MG63 (cell line): ENCODE measurements at places on chromosomes 16 and 17.
A peak's percentile ranks its signal among the peaks of the same experiment; 100 is the strongest.

DNA sequence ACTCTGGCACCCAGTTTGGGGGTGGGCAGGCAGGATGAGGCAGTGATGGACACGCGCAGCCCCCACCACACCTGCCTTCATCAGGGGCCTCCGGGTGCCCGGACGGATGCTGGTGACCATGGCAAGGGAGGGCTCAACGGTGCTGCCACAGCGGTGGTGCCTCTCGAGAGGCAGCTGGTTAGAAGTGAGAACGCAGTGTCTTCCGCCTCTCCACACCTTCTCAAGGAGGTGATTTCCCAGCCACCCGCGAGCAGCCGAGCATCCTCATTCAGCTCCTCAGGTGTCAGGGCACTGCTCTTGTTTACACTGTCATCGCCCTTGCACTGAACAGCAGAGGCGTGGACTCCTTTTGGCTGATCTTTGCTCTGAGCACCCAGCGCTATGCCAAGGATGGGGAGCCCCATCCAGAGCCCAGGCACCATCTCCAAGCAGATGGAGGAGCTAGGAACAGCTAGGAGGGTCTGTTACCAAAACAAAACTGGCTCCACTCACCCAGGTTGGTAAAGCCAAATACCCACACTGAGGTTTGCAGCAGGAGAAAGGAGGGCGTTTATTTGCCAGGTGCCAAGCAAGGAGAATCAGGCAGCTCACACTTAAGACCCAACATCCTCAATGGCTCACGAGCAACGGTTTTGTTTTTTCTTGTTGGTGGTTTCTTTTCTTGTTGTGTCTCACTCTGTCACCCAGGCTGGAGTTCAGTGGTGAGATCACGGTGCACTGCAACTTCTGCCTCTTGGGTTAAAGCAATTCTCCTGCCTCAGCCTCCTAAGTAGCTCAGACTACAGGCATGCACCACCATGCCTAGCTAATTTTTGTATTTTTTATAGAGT lies 174.3 kb upstream of the TNRC6C start:
- no peak for DNase-seq

- DNase-seq, result no peak
These were observed 496.9 kb upstream of the ZFHX3 start for GRCh38 chr16:73544826-73545225.

DNA sequence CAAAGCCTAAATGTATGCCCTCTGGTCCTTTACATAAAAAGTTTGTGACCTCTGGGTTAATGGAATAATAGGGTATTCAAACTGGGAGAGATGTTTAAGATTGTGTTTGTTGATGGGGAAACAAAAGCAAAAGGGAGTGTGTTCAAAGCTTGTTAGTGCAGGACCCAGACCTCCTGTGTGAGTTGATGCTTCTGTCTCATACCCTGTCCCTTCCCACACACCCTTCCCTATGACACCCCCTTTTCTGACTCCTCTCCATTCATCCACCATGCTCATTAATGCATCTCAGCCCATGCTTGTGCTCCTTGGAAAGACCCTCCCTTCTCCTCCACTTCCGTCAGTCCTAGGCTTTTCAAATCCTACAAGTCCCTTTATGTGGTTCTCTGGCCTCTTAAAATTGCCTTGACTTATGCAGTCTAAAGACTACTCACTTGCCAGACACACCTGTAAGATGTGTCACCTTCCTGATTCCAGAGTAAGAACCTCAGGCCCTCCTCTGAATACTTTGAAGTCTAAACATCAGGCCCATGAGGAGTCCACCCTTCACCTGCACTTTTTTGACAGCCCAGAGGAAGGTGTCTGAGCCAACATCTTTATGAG lies 128.0 kb upstream of the CACNG5 start:
- DNase-seq, result no peak

- DNase-seq, result no peak
These were observed 22.4 kb downstream of the NLRP1 start for GRCh38 chr17:5561736-5562571.

DNA sequence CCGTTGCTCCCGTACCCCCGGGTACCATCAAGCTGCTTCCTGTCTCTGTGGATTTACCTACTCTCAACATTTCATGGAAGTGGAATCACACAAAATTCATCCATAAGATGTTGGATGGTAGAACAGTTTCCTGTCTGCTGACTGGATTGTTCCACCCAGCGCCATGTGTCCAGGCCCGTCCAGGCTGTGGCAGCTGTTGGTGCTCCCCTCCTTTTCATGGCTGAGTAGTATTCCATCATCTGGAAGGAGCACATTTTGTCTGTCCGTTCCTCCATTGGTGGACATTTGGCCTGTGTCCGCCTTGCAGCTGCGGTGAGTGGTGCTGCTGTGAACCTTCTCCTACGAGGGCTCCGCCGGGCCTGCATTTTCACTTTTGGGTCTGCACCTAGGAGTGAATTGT lies 18.4 kb downstream of the TSC2 start:
- no peak for DNase-seq

- no peak for DNase-seq
These were observed 10.7 kb downstream of the DCTN5 start for GRCh38 chr16:23651943-23652468.

DNA sequence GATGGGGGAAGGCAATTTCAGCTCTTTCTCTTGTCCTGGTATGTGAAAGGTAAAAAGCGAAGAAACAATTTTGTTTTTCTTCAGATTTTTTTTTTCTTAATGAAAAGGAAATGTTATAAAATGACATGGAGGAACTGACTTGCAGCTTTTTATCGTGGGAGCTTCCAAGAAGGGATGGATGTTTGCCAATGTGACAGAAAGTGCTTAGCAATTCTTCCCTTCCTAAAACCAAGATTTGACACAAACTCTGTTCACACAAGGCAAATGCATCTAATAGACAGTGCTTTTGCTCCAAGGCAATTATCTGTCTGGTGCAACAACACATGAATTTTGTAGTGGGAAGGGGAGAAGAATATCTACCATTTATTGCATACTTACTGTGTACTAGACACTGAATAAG lies 988.5 kb downstream of the CDH11 start:
- DNase-seq, result no peak

GRCh38 chr16:17515421-17516210 lies 44.9 kb upstream of the XYLT1 start:
- DNase-seq, result peak; percentile 88

DNA sequence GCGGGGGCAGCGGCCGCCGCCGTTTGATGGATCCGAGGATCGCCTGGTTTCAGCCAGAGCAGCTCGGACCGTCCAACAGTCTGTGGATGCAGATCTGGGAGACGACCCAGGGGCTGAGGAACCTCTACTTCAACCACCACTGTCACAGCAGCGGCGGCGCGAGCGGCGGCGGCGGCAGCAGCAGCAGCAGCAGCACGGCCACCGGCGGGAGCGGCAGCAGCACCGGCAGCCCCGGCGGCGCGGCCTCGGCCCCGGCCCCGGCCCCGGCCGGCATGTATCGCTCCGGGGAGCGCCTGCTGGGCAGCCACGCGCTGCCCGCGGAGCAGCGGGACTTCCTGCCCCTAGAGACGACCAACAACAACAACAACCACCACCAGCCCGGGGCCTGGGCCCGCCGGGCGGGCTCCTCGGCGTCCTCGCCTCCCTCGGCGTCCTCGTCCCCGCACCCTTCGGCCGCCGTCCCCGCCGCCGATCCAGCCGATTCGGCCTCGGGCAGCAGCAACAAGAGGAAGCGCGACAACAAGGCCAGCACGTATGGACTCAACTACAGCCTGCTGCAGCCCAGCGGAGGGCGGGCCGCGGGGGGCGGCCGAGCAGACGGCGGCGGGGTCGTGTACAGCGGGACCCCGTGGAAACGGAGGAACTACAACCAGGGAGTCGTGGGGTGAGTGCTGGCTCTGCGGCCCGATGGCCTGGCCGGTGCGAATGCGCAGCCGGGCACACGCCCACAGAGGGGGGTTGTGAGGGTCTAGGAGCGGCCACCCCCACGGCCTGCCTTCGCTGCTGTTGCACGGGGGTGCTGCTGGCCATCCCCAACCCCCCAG lies 702 bp downstream of the TENT4B start:
- peak; percentile 20 for DNase-seq

DNA sequence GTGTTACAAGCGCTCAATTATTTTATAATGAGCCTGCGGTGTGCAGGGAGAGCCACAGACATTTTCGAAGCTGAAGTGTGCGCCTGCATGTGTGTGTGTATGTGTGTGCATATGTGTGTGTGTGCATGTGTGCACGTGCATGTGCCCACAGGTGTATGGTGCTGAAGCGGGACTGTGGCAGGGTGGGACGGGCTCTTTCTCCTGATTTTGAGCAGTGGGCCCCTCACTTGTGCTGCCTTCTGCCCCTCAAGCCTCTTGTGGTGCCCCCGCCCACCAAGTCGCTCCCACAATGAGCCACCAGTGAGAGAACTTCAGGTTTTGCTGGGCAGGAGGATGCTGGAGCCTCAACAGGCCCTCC lies 16.7 kb upstream of the KCNJ12 start:
- no peak for DNase-seq

GRCh38 chr17:77786740-77787505 lies 171.6 kb upstream of the TNRC6C start:
- DNase-seq, result no peak

GRCh38 chr16:7487574-7488323 lies 155.1 kb downstream of the RBFOX1 start:
- DNase-seq, result no peak

- DNase-seq, result no peak
These were observed 2.1 kb upstream of the MFSD6L start for GRCh38 chr17:8801135-8801840.

DNA sequence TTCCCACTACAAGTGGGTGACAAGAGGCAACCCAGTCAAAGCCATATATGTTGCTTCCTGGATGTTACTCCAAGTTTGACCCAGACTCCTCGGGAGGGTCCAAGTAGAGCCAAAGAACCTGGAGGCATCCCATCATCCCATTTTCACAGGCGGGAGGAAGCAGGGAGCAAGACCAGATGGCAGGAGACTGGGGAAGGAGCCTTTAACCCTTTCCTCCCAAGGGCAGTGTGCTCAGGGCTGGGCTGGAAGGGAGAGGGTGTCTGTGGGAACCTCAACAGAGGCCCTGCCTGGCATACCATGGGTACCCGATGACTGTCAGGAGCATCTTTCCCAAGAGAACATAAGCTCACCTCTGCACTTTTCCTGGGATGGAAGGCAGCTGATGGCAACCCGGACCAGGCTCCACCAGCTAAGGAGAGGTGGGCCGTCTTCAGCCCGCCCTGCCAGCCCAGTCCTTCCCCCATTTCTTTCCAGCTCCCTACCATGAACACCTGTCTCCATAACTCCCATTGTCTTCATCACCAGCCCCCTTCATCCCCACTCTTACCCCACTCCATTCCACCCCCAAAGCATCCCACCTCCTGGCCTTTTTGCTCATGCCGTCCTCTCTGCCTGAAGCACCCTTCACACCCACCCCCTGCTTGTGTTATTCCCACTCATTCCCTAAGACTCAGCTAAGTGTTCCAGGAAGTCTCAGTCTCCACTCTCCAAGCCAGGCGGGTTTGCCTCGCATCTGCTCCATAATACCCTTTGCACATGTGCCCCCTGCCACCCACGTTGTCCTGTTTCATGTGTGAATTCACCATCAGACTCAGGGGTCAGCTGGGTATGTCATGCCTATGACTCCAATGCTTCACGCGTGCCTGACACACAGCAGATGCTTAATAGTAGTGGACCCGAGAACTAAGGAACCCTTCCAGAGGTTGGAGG lies 5.9 kb upstream of the SLC16A5 start:
- DNase-seq, result no peak

GRCh38 chr16:67665598-67665997 lies 952 bp downstream of the ENKD1 start:
- no peak for DNase-seq
